ENCODE measurements at places on chromosomes 5 and 9.

- DNase-seq = no peak
Observed at GRCh38 chr9:94867842-94868312, 141.4 kb downstream of the AOPEP start.

GRCh38 chr9:19720377-19720776 is 68.5 kb downstream of the SLC24A2 start:
- DNase-seq = no peak

DNA sequence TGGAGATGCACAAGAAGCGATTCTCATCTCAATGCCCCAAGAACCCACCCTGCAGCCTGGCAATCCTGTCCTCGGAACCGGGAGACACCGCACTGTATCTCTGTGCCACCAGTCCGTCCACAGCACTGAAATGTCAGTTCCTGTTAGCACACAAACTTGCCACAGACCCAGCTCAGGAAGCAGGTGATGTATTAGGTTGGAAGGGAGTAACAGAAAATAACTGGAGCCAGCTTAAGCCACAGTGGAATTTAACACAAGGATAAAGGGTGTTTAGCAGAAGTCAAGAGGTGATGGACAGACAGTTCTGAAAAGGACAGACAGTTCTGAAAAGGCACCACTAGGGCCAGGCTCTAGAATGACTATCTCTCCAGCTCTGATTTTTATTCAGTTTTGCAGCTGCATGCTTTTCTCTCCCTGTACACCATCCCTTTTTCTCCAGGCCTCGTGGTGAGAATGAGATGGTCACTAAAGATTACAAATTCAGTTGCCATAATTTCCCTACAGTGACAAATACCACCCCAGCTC is 114.4 kb downstream of the ANKRD18B start:
- no peak for DNase-seq

DNA sequence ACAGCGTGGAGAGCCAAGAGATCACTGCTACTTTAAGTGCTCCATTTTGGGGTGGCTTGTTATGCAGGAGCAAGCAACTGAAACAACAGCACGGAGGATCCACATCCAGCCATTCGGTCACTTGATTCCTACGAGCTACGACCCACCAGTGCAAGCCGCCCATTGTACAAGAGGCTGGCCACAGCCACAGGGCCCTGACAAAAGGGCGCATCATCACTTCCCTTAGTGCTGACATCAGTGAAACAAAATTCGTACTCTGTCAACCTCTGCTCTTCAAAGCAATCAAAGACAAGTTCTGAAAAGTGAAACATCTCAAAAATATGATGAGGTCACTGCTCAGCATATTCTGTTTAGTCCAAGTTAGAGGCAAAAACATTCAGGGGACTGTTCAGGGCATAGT is 168.4 kb downstream of the GADD45G start:
- DNase-seq = no peak

- no peak for DNase-seq
Observed at GRCh38 chr5:6384856-6385255, 6.5 kb upstream of the MED10 start.

GRCh38 chr9:132002643-132003318 is 76.9 kb downstream of the MED27 start:
- no peak for DNase-seq

- DNase-seq = no peak
Observed at GRCh38 chr5:138760448-138761110, 7.4 kb downstream of the CTNNA1 start.

- DNase-seq = no peak
Observed at GRCh38 chr5:148820461-148821395, 5.7 kb upstream of the ADRB2 start.

DNA sequence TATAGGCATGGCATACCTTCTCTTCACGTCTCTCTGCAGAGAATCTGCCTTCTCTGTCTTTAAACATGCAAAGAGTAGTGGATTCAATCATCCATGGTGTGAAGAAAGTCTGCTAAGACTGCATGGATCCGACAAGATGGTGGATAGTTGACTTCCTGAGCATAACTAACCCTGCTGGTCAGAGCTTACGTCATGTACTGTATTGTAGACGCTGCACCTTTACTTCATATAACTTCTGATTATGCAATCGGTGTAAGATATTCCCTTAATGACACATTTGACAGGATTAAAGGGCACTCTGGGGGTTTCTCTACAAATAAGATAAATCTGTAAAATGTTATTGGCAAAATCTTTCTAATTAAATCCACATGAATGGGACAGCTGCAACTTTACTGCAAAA is 240.3 kb upstream of the NREP start:
- no peak for DNase-seq

GRCh38 chr9:7912037-7912535 is 112.5 kb upstream of the DMAC1 start:
- DNase-seq = no peak

GRCh38 chr5:104267320-104268015 is 704.9 kb upstream of the NUDT12 start:
- DNase-seq = no peak

DNA sequence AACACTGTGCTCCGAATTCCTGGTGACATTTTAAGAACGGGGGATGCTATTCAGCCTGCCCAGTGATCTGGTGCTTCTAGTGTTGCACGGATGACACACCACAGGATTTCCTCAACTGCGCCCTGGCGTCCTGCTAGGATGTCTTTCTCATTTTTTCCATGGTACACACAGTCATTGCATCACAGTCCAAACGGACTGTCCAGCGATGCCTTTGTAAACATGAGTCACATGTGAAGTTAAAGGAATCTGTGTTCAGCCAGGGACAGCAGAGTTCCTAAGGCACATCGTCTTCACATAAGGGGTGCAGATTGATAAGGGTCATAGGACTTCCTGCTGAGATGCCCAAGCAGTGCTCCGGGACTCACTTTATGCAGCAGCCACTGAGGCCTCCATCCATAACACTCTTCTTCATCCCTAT is 9.3 kb upstream of the PTPN3 start:
- DNase-seq = no peak

DNA sequence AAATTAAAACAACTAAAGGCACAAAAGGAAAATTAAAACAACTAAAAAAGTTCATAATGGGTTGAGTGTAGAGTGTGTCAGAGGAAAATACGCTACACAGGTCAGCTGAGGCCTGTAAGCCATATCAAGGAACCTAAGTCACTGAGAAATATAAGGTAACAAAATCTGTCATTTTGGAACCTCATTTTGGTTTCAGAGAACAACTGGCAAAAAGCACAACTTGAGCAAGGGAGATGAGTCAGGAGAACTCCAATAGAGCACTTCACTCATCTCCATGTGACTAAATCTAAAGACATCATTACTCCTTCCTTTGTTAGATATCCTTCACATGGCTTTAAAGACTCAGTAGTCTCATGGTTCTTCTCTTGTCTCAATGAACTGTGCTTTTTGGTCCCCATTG is 269.4 kb upstream of the POU5F2 start:
- DNase-seq = no peak

DNA sequence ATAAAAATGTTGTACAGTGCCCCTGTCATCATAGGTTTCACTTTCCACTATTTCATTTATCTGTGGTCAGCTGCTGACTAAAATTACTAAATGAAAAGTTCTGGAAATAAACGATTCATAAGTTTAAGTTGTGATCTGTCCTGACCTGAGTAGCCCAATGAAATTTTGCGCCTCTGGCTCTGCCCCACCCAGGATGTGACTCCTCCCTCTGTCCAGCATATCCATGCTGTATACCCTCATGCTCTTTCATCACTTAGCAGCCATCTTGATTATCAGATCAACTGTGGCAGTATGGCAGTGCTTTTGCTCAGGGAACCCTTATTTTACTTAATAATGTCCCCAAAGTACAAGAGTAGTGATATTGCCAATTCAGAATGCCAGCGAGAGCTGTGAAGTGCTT is 97.3 kb downstream of the STARD4 start:
- no peak for DNase-seq

DNA sequence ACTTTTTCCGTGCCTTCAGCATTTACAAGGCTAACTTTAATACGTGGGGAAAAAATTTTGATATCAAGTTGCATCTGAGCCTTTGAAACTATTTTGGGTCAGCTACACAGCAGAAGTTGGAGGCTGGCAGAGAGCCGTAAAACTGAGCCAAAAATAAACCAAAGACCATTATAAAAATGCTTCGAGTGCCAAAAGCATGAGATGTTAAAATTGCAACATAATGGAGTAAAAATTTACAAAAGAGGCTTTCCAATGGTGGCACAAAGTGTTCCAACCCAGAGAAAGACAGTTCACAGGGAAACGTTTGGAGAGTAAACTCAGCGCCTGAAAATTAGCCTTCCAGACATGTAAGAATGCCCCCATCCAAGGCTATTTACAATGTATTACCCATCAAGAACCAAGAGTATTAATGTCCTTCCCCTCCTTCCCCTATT is 190.3 kb downstream of the TLE1 start:
- no peak for DNase-seq

DNA sequence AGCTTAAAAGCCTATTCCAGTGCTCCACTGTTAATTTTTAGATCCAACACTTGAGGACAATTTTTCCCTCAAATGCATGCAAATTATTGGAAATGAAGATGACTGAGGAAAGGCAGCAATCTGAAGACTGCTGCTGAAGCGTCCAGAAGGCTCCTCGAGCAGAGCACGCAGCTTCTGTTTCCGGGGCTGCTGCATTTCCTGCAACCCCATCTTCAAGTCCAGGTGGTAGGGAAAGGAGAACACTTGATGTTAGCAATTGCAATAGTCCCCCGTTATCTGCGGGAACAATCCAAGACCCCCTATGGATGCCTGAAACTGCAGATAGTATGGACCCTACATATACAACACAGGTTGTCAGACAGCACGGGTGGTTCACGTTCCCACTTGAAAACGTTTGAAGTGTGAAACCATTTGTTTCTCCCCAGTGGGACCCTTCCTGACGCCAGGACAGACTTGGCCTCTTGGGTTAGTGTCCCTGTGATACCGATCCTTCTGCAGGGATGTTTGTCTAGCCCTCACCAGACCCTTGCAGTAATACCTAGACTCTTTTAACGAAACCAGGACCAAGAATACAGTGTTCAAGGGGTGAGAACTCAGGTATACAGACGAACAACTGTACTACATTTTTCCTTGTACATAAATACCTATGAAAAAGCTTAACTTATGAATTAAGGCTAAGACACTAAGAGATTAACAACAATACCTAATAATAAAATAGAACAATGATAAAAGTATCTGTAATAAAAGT is 152.3 kb downstream of the HSD17B3 start:
- no peak for DNase-seq

- no peak for DNase-seq
Observed at GRCh38 chr9:87671925-87672324, 54.0 kb upstream of the CTSL start.

GRCh38 chr5:133459474-133460160 is 152.7 kb downstream of the FSTL4 start:
- no peak for DNase-seq

- no peak for DNase-seq
Observed at GRCh38 chr9:98523231-98523901, 185.4 kb downstream of the GABBR2 start.

- DNase-seq = no peak
Observed at GRCh38 chr5:95711501-95712346, 19.4 kb upstream of the RHOBTB3 start.

DNA sequence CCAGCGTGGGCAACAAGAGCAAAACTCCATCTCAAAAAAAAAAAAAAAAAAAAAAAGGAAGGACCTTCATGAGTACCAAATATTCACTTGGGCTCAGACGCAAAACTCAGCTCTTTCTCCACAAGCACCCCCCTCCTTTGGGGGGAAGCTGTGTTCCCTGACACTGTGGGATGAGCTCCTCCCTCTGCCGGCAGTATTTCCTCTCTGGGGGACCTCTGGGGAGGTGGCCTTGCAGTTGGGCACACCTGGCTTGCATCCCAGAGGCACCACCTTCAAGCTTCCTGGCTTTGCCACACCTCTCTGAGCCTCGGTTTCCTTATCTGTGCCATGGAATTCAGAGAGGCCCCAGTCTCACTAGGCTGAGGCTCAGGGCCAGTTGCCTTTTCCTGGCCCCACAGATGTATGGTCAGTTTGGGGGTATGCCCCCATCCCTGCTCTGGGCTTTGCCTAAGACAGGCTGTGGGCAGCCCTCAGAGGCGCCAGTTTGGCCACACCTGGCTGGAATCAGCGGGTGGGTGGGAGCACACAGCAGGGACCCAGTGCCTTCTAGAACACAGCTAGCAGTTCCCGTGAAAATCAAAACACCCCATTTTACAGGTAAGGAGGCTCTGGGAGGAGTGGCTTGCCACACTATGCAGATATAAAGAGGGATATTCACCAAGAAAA is 157.5 kb upstream of the IER5L start:
- no peak for DNase-seq

DNA sequence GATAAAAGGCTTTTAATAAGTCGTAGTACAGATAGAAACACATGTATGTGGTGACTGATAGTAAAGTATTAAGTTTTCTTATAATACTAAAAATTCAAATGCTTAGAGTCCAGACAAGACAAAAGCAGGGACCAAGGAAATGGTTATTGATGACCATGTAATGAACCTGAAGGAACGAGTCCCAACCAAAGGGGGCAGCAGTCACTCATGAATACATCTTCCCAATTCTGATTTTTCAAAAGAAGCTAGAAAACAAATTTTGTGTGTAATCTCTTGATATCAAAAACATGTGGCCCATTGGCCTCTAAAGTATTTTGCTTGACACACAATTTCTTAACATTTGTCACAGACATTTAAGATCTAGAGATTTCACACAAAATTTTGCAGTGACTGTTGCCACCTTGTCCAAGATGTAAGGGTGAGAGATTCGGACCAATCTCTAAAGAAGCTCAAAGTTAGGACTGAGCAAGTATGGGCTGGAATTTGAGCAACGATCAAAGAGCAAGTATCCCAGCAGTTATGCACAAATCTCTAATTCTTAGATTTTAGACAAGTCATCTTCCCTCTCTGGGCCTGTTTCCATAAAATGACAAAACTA is 66.8 kb downstream of the ARL15 start:
- no peak for DNase-seq

DNA sequence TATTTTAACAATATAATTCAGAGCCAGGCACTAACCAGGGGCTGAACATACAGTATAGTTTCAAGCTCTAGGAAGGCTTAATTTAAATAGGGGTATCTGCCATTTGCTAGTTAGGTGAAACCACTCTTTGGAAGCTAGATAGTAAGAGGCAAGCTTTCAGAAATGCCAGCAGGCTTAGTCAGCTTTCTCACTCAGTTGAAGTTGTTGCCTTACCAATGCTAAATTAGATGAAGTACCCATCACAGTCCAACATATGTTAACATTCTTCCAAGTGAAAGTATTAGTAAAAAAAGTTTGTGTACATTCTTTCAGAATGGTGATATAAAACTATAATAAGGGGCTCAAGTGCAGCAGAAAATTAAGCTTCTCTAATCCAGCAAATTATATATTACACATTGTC is 215.0 kb downstream of the CNTLN start:
- no peak for DNase-seq
